Renal cortex interstitium (tissue), 15 donors: ENCODE measurements at places on chromosomes 2 and 18.

GRCh38 chr2:118103951-118104940 is 16.0 kb downstream of the INSIG2 start:
- no peak for DNase-seq

DNA sequence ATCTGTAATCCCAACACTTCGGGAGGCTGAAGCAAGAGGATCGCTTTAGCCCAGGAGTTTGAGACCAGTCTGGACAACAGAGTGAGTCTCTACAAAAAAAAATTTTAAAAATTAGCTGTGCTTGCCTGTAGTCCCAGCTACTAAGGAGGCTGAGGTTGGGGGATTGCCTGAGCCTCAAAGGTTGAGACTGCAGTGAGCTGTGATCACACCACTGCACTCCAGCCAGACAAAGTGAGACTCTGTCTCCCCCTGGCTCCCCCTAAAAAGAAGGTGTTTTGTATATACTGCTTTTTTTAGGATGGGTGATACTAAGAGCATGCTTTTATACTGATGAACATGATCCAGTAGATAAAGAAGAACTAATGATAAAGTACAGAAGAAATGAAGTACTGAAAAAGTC is 145.0 kb downstream of the BAZ2B start:
- DNase-seq: no peak

GRCh38 chr2:45770811-45771210 is 119.3 kb downstream of the PRKCE start:
- DNase-seq: no peak

GRCh38 chr18:48360376-48361021 is 48.7 kb downstream of the ZBTB7C start:
- DNase-seq: no peak

DNA sequence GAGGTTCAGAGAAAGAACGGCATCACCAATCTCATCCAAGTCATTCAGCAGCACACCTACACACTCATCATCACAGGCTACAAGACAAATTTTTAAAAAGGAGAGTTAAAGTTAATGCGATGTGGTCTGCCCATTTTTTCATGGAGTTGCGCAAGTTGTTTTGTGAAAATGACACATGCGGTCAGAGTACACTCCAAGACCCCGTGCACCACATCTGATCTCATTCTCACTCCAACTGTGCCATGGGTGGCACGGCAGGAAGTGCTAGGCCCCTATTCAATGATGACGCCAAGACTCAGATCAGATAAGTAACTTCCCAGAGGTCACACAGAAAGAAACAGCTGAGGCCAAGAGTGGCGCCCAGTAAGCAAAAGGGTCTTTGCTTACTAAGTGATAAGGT is 119.8 kb downstream of the LAMA1 start:
- no peak for DNase-seq

- no peak for DNase-seq
These were observed 275.7 kb upstream of the ZNF804A start for GRCh38 chr2:184322615-184323014.

- DNase-seq: no peak
These were observed 66.4 kb downstream of the SH3RF3 start for GRCh38 chr2:109195193-109196045.

DNA sequence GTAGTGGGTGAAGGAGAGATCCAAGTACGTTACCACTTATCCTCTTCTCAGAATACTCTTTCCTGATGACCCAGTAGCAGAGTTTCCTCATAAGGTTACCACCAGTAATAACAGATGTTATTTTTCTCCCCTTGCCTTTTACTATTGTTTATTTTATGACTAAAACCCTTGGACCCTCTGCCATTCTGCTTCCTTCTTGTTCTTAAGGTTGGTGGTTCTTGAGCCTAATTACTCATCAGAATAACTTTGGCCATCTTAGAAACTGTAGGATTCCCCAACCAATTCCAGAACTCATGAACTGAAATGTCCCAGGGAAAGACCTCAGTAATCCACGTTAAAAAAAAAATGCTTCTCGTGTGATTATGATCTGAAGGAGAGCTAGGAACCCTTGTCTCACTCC is 64.9 kb downstream of the CHST9 start:
- DNase-seq: no peak

DNA sequence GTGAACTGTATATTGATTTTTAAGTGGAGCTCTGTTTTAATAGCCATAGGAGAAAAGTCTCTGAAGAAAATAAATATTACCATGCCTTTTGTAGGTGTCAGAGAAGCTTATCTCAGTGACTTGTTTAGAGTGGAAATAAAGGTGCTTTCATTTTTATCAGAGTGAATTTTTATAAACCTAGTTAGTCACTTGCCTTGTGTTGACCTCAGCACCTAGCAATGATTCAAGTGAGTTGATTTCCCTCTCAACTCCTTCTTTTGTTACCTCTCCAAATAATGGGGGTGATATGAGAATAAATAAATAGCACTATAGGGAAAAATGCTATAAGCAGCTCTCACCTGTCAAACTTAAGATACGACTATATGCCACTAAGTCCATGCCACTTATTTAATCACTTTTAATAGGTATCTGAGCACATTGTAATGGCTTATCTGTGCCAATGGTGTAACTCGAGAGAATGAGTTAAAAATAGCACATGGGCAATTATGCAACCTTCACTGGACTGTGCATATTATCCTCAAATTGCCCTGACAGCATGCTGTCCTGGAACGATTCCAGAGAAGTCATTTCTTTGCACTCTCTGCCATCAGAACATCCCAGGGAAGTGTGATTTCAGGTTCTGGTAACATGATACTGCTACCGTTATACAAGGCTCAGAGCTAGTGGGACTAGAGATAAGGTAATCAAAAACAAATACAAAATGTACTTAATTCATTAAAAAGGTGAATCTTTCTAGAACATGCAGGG is 290.8 kb downstream of the CCDC85A start:
- no peak for DNase-seq

DNA sequence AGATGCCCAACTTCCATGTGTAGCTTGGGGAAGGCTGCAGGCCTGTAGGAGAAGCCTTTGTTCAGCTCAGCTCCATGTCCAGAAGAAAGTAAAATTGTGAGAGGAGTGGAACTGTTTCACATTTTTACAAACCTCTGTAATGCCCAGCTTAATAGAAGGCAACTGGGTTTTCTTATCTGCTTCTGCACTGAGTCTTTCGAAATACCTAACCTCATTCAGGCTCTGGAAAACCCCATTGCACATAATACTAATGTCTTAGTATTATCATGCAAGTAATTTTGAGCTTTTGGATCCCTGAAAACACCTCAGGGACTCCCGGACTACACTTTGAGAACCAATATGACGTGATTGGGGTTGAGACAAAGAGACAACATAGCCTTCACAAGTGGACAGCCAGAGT is 5.8 kb downstream of the SMIM21 start:
- DNase-seq: no peak

DNA sequence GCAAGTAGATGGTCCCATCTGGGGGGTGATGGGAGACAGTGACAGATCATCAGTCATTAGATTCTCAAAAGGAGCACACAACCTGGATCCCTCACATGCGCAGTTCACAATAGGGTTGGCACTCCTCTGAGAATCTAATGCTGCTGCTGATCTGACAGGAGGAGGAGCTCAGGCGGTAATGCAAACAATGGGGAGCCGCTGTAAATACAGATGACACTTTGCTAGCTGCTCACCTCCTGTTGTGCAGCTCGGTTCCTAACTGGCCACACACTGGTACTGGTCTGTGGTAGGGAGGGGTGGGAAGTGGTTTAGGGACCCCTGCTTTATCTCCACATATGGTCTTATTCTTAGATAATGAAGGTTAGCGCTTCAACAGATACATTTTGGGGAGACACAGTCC is 506.6 kb downstream of the PLCL1 start:
- DNase-seq: no peak

GRCh38 chr2:36677386-36677785 is 19.1 kb upstream of the VIT start:
- DNase-seq: no peak

DNA sequence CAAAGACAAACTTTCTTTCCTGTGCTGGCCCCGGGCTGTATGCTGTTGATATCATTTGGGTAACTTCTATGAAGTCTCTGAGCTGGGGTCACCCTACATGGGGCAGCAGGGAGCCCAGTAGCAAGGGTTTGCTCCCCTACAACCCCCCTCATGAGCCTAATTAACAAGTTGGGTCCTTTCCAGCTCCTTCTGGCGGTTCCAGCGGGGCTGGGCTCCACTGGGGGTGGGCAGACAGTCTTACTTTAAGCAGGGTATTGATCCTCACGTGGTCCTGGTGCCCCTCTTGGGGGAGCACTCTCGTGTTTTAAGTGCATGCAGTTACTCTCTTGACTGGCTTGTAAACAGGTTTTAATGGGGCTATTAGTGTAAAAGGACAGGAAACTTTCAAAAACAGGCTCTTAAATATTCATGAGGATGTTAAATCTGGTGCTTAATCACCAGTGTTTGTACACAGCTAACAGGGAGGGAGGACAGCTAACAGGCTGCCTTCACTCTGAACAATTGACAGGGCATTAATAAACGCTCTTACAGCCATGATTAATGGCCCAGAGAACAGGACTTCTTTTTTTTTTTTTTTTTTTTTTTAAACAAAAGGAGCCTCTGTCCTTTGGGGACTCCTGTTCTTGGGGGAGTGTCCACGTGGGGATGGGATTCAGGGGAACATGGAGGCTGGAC is 36.6 kb upstream of the SKOR2 start:
- DNase-seq: no peak

- DNase-seq: no peak
These were observed 2.1 kb downstream of the ARID5A start for GRCh38 chr2:96538487-96539214.

DNA sequence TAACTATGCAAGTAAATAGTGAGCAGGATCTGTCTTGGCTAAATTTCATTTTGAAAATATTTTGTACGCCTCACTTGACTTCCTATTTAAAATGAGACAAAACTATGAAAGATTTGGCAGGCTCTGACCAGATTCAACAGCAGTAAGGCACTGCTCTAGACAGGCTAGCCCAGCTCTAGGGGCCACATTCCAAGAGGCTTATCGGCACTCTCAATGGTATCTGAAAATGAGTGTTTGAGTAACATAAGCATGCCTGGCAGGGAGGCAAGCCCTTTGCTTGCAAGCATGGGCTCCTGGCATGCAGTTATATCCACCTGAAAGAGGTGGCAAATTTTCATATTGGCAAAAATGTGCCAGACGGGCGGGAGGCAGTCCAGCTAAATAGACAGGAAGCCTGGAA is 10.5 kb downstream of the CAPN13 start:
- DNase-seq: no peak

DNA sequence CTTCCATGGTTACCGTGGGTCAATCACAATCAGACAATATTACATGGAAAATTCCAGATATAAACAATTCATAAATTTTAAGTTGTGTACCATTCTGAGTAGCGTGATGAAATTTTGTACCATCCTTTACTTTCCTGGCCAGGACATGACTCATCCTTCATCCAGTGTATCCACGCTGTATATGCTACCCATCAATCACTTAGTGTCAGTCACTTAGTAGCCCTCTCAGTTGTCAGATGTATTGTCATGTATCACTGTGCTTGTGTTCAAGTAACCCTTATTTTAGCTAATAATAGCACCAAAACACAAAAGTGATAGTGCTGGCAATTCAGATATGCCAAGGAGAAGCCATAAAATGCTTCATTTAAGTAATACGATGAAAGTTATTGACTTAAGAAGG is 282.6 kb downstream of the CPS1 start:
- no peak for DNase-seq

DNA sequence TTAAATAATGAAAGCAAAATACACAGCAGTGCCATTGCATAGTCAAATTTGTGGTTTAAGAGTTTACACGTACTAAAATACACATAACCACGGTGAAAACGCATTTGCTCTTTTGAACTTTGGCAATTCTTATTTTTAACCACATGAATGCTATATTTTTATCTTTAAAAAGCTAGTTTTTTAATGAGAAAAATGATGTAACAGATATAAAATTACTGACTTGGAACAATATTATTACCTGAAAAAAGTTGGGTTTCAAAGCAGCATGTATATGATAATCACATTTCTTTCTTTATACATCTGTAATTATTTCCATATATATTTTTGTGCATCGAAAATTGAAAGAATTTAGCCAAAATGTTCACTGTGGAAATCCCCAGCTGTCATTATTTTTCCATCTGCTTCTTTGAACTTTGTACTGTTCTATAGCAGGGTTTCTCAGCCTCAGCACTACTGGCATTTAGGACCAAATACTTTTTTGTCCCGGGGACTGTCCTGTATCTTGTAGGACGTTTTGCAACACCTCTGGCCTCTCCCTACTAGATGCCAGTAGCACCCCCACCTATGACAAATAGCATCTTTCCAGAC is 75.9 kb upstream of the CAB39 start:
- no peak for DNase-seq

DNA sequence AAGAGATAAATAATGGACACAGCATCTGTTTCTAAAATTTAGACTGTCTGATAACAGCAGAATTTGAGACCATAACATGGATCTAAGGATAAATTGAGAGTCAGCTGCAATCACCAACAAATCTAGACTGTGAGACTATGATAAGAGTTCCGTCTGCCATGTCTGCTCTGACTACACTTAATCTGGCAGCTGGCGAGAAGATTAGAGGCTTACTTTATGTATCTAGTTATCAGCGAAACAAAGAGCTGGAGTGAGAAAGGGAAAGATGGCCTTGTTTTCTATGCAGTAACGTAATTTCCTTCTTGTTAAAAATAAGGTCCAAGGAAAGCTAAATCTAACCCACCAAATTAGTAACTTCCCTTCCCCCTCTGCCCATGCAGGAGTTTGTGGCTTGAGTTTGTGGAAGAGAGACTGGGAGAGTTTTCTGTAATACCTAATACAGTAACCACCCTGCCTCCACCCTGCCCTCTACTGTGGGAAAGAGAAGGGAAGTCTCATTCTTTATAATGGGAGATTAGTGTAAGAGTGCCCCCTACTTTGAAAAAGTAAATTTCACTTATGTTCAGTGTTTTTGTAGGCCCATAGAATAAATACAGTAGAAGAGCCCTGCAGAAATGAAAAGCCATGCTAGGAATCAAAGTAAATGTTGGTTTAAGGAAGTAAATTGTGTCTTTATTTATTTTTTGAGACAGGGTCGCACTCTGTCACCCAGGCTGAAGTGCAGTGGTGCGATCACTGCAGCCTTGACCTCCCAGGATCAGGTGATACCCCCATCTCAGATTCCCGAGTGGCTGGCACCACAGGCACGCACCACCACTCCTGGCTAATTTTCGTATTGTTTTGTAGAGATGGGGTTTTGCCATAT is 27.5 kb downstream of the EML4 start:
- DNase-seq: peak; percentile 32

GRCh38 chr18:36903215-36903928 is 74.4 kb downstream of the KIAA1328 start:
- DNase-seq: no peak
